ENCODE measurements at places on chromosomes 1 and 21.

DNA sequence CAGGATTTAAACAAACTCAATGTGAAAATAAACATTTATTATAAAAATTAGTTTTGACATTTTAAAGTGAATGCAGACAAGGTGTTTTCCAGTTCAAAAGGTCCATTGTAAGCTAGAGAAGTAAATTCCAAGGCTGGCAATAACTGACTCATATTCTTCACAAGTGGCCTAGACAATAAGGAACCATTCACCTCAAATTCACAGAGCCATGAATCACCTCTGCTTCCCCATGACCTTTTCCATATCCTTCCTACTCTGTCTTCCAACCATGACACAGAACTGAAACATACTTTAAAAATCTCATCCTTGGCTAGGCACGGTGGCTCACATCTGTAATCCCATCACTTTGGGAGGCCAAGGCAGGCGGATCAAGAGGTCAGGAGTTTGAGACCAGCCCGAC, 24.8 kb downstream of the F11R start:
- DNase-seq, result no peak

GRCh38 chr21:17492415-17493168, 20.3 kb upstream of the CXADR start:
- no peak for DNase-seq

DNA sequence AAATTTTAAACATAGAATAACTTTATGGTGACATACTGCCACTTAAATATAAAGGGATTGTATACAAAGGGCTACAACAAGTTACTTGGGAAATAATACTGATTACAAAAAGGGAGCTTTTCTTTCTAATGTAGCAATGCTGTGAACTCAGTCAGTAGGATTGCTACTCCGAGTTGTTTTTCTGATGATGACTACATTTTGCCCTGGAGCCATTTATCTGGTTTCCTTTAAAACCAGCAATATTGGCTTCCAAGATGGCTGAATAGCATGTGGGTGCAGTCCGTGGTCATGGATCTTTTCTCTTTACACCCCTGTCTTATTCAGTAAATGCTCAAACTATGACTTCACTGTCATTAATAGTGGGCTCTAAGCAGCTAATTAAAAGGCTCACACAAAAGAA, 92.6 kb upstream of the NEK7 start:
- no peak for DNase-seq

GRCh38 chr1:162919034-162919433, 58.1 kb upstream of the CCDC190 start:
- DNase-seq, result no peak

DNA sequence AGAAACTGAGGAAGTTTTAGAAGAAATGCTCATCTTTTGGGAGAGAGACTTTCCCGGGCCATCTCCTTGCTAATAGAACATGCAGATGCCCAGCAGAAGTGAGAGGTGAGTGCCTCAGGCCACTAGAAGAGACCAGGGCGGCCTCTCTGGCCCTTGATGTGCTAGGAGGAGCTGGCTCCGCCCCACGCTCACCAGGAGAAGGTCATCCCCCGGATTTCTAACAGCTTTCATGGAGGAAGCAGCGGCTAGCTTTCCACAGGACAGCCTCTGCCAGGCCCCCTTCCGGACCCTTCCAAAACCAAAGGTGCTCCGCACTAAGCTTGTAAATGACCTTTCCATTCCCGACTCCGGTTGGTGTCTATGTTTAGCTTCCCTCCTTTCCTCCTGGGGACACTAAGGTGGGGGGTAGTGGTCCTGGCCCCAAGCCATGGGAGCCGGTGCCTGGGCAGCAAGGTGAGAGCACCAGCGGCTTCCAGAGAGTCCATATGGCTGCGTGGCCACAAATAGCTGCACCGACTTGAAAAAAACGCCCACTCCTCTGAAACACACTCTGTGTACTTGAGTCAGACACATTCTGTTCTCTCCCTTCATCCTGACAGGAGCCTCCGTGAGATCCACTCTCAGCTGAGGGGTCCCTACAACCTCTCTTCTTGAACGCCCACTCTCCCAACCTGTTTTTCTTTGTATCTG, 249.9 kb downstream of the TNR start:
- no peak for DNase-seq

DNA sequence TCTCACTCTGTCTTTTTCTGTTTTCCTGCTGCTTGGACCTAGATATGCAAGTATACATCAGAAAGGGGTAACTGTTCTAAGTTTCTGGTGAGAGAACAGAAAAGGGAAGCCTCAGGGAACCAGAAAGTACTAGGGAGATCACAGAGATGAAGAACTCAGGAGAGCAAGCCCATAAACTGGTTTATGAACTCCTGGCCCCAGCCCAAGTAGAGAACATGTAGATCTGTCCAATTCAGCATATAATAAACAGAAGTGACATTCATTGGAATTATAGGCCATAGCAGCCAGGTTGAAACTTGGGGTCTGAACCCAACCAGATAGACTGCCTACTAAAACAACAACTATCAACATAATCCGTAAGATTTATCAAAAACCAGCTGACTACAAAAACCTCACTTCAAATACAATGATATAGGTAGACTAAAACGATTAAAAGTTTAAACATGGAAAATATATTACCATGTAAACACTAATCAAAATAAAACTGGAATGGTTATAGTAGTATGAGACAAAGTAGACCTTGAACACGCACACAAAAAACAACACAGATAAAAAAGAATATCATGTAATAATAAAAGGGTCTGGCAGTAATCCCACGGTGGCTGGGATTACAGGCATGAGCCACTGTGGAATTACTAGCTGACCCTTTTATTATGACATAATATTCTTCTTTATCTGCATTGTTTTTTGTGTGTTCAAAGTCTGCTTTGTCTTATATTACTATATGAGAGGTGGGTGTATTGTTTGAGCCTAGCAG, 65.0 kb downstream of the ZSWIM5 start:
- no peak for DNase-seq

DNA sequence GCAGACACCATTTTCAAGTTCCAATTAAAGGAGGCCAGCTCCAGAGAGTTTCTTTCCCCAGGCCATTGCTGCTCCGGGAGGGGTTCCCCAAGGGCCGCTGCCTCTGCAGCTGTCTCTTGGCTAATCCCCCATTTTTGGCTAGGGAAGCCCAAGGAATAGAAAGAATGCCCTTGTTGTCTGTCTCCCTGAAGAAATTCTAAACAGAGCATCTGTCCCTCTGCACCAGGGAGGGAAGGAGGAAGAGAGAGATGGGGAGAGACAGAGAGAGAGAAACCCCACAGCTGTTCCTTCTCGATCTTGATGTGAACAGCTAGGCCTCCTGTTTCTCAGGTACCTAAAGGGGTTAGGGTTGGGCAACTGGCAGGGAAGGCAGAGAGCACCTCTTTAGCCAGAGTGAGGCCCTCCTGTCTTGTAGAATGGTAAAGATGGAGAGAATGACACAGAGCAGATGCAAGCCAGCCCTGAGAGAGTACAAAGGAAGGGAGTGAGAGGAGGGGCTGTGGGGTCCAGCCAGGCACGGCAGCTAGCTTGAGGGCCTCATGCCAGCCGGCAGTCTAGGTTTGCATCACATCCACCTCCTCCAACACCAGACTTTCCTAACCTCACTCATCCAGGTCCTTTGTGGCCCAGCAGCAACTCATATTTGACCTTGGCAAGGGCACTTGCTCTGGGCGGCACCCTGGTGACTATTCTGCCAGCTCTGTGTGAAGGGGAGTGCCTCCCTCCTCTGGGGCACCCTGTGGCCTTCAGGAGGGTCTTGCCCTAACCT, 13.1 kb downstream of the OPTC start:
- no peak for DNase-seq

DNA sequence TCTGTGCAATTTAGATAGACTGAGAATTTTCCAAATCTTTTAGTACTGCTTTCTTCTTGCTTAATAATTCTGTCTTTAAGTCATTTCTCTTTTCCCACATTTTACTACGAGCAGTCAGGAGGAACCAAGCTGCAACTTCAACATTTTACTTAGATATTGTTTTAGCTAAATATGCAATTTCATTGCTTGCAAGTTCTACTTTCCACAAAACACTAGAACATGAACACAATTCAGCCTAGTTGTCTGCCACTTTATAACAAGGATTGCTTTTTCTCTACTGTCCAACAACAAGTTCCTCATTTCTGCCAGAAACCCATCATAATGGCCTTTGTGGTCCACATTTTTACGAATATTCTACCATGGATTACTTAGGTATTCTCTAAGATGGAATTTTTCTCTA, 36.6 kb downstream of the SORT1 start:
- DNase-seq, result no peak

DNA sequence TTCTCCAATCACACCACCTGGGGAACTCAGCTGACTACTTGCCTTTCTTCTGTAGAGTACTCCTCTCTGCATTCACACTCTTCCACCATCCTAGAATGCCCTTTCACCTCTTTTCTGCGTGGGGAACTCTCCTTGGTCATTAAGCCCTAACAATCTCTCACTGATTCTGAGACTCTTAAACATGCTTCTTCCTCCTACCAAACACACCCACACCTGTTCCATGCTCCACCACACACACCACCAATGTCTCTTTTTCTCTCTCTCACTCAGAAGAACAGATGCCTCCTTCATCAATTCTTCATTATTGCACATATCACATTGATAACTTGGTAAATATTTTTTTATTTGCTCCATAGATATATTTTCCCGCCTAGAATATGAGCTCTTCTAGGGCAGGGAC, 53.6 kb downstream of the WARS2 start:
- no peak for DNase-seq

- DNase-seq, result no peak
Measured at GRCh38 chr1:94345148-94345721, 73.0 kb upstream of the ABCD3 start.

DNA sequence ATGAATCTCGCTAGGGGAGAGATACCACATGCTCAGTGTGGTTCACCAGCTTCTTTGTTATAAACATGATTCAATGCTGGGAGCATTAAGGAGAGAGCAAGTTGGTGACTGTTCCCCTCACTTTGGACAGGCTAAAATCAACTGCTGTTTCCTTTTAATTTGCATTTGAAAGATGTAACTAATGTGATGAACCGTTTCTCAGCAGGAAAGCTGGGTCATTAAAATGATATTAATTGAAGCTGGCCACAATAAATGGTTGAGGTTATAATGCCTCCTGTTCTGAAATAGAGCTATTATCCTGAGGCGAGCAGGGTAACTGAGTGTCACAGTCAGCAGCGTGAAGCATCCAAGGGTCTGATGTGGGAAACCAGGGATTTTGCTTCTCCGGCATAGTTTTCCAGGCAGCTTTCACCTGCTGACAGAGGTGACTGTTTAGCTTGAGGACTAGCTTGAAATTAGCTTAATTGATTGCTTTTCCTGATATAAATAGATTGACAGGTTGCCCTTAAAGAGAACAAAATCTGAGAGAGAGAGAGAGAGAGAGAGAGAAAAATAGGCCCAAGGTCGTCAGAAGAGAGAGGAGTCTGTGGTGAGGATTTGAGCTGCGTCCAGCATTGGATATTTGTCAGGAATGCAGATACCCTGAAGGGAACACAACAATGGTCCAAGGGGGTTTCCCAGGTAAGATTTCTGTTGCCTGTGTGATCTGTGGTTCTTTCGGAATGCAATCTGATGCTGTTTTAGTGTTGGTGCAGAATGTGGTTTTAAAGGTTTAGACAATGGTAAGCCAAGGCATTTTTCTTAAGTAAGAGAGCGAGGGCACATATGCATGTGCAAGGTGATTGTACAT, 209.7 kb downstream of the PATJ start:
- peak; percentile 21 for DNase-seq

GRCh38 chr1:82030830-82031229, 230.1 kb downstream of the ADGRL2 start:
- no peak for DNase-seq

GRCh38 chr1:33626801-33627200, 154.4 kb downstream of the ZSCAN20 start:
- DNase-seq, result no peak

GRCh38 chr1:26932531-26932930, 11.0 kb downstream of the NUDC start:
- no peak for DNase-seq

DNA sequence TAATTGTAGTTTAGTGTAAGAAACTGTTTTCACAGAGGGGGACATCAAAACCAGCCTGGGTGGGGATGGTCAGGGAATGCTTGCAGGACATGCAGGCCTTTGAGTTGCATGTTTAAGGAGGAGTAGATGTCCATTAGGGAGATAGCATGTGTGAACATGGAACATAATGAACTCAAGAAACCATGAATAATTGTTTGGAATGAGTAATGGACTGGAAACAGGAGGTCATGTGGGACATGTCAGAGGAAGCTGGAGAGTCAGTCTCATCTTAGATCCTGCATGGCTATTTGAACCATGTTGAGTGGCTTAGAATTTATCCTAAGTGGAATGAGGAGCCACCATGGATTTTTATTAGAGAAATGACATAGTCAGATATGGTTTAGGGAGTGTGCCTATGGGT, 86.4 kb downstream of the RPE65 start:
- no peak for DNase-seq

- DNase-seq, result no peak
Measured at GRCh38 chr1:157193219-157193618, 55.0 kb upstream of the ETV3 start.

DNA sequence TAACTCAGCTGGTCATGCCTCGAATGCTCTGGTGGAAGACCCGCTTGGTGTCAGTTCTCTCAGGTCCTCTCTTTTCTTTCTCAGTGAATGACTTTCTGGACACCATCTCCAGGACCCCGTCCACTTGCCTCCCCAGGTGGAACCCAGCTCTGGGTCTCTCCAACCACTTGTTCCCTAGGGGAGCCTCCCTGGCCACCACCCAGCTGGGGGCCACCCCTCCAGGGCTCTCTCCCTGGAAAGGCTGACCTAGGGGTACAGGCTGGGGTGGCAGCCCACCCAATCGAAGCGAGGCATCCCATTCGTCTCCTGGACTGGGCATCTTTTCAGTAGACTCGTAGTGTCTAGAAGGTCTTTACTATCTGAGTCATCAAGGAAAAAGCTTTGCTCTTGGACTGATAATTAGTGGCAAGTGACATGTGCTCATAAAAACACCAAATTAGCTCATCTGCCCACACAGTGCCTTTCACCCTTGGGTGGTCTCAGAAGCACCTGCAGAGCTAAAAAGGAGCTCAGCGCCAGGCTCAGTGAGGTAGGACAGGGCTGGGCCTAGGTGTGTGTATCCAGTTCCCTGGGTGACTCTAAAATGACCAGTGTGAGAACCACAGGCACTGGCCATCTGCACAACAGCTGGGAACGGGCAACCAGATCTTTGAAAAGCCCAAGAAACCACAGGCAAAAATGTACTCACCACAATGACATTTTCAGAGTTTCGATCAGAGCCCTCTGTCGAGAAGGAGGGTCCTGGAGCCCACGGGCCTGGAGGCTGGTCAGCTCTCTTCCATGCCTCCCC, 2.4 kb upstream of the PDXK start:
- no peak for DNase-seq

GRCh38 chr21:19850157-19850556, 1148.1 kb upstream of the NCAM2 start:
- DNase-seq, result no peak

GRCh38 chr1:81179242-81179641, 621.5 kb upstream of the ADGRL2 start:
- no peak for DNase-seq

All from HAP-1 (cell line).